ENCODE measurements at places on chromosomes 3 and 15.

DNA sequence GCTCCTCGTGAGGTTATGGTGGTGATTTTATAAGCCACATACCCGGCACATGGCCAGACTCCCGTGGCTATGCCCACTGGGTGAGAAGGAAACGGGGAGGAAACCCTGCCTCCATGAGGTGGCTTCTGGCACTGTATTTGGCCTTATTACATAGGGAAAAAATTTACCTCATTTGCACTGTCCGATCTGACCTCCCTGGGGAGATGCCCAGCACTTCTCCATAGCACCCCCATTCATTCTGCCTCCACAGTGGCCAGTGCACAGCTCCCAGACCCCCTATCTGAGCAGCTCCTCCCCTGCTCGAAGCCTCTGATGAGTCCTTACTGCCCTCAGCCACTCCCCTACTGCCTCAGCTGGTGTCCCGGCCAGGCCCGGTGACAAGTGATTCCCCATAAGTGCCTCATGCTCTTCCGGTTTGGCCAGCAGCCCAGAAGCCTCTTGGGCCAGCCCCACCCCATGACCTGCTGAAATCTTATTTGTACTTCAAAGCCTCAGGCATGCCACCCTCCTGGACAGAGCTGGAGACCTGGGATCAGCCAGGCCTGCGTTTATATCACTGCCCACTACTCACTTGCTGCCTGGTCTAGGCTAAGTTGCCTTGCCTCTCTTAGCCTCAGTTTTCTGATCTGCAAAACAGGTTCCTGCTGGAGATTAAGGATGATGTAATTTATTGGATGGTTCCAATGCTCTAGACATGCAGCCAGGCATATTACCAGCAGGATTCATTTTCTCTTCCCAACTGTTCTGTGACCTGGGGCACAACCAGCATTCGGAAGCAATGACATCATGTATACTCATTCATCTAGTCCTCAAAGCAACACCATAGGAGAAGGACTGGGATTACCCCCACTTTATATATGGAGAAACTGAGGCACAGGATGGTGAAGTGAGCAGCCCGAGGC lies 30.6 kb upstream of the SLC6A6 start:
- peak; percentile 11 for DNase-seq

- no peak for DNase-seq
These were observed 54.3 kb upstream of the SLC24A5 start for GRCh38 chr15:48066456-48066855.

DNA sequence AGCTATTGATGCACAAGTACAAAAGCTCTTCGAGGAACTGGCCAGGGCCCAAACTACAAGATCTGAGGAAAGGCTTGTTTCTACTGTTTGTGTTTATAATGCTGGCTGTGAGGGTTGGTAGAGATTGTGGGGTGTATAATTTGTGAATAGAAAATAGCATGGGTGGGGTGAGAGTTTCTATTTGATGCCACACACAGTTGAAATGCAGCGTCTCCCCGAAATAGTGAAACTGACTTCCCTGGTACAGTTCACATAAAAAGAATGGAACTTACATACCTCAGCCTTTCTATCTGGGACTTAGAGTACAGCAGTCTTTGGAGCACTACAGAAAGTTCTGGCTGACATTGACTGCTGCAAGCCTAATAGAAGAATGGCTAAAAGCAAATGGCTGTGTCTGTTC lies 91.3 kb downstream of the DTWD1 start:
- DNase-seq = peak; percentile 31

DNA sequence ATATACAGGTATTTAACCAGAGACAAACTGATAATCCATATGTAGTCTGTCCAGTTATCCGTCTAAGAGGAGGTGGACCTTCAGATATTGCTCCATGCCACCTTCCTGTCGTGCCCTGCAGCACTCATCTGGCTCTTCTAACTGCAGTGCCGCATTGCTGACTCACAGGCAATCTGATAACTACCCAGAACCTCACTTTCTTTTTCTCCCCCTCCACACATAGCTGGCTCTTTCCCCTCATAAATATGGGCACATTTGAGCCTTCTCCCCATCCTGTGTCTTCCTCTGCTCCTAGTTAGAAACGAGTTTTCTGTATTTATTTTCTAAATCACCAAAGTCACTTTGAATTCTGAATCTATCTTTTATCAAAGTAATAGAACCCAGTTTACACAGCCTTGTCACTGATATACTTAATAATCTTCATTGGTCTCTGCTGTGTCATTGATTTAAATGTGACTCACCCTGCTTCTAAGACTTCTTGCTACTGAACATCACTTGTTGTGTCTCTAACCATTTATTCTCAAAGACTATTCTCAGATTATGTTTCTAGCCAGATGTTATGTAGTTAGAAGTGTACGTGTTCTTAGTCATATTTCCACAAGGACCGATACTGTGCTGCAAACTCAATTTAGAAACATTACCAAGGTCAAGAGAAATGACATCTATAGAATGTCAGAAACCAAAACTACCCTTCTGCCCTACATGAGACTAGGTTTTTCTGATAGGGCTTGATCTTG lies 17.4 kb upstream of the KCNMB2 start:
- DNase-seq = no peak

DNA sequence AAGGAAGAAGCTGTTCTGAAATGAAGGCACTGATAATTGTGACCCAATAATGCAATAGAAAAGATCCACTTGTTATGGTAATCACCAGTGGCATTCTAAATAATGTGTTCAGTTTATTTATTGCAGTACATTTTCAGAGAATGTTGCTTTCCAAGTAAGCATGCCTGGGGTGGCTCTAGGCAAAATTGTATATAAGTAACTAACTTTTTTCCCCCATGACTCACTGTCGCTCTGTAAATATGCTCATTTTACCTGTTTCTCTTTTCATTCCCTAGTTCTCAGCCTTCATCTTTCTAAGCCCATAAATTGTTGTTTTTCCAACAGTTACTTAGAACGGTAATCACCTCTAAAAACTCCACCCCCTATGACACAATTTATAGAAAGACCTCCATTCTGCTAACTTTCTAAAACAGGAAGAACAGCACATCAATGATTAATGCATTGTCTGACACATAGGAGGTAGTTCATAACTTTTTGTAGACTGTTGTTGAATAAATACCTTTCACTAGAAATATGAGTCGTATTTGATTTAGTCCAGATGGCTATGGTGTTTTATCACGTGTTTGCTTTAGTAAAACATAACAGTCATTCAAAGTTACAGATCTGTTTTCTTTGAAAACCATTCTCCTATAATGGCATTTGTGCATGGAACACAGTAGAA lies 143.1 kb downstream of the LSAMP start:
- no peak for DNase-seq

DNA sequence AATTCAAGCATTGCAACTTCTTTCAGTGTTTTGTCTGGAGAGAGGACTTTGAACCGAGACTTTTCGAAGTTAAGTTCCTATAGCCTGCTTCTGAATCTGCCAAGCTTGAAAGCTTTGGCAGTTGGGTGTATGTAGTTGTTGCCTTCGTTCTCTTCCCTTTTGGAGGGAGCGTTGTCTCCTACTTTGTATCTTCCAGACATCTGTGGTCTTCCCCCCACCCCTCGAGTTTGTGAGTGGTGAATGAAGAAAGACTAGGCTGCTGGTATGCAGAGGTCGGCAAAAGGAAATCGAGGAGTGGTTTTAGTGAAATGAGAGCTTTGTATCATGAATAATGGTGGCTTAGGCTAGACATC lies 1.3 kb downstream of the CTNNB1 start:
- DNase-seq = peak; percentile 71

GRCh38 chr3:79467721-79468120 lies 300.1 kb downstream of the ROBO1 start:
- no peak for DNase-seq

- no peak for DNase-seq
These were observed 20.7 kb downstream of the MB21D2 start for GRCh38 chr3:192897005-192897404.

DNA sequence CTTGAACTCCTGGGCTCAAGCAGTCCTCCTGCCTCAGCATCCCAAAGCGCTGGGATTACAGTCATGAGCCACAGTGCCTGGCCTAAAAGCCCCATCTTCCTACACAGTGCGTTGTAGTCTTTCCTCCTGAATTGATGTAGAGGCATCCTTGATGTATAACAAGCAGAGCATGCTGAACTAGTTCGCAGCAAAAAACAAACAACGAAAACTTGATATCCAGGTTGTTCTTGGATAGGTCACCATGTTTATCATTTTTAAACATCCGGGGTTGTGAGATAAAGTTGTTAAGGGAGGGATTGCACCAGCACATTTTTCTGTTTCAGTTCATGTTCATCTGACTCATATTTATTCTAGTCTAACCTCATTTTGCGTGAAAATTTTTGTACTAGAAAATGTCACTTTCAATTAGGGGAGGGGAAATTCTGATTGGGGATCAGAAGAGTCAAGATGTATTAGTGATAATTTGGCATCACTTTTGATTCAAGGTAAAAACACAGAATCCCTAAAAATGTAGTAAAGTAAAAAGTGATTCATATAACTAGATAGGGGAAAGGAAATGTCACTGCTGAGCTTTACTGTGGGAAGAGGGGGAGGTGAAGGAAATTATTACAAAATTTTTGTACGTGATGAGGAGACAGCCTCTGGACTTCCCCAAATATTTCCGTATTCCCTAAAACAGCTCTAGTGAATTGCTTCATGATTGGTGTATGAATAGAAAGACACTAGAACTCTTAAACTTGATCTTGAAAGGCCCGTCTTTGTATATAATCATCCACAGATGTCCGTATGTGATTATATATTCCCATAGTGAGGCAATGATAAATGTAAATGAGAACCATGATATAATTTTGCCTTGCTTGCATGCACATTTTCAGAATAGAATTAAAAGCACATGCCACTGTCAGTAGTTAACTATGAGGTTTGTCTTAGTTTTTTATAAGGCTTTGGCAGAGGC lies 22.9 kb downstream of the RAB8B start:
- DNase-seq = no peak

DNA sequence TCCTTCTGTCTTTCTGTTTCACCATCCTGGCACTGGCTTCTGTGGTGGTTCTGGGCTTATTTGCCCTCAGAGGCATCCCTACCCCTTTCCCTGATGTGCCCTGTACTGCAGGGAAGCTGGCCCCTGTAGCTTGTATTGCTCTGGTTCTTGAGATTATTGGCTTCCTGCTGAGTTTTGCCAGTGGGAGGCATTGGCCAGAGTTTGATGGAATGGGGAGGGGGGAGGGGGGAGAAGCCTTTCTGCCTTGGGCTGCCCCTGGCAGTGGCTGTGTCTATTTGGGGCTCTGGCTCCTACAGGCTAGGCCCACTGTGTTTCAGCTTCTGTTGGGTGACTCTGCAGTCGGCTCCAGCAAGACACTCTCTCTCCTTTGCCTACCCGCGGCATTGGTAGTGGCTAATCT lies 41.6 kb upstream of the SEMA6D start:
- DNase-seq = no peak

DNA sequence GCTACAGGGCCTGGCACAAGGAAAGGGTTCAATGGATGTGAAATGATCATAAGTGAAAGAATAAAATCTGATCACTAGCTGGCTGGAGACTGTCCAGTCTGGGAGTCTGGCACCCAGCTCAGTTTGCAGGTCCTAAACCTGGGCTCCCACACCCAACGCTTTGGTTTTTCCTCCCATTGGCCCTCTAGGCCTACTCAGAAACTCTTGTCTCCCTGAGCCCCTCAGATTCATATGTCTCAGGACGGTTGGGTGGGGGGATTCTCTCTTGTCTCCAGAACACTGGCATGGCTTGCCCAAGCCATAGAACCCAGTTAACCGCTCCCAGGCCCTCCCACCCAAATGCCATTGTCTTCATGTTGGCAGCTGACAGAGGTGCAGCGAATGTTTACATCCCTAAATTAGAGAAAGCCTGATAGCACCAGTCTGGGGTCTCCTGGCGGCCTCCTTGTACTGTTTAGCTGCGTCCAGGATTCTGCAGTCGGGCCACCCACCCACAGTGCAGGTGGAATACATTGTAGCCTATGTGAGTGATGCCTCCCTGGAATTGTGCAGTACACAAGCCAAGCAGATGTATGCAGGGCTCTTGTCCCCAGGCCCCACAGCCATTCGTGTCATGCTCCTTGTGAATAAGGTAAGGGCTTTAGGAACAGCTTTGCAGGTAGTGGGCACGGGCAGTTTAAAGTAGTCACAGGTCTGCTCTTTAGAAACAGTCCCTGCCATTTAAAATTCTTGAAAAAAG lies 266.3 kb downstream of the XXYLT1 start:
- no peak for DNase-seq

DNA sequence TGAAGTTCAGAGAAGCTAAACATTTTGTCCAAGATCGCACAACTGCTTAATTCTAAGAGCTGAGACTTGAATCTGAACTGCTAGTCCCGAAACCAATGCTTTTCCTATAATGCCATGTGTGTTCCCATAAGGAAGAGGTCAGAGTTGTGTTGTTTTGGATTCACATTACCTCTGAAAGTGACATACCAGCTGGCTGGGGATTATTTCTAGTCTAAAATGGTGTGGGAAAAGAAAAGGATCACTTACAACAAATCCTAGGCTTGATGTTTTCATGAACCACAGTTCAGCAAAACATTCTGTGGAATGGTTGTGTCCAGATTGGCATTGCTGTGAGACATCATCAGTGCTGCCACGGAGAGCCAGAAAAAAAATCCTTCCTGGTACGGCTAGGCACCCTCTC lies 35.0 kb upstream of the LRRC3B start:
- DNase-seq = no peak

DNA sequence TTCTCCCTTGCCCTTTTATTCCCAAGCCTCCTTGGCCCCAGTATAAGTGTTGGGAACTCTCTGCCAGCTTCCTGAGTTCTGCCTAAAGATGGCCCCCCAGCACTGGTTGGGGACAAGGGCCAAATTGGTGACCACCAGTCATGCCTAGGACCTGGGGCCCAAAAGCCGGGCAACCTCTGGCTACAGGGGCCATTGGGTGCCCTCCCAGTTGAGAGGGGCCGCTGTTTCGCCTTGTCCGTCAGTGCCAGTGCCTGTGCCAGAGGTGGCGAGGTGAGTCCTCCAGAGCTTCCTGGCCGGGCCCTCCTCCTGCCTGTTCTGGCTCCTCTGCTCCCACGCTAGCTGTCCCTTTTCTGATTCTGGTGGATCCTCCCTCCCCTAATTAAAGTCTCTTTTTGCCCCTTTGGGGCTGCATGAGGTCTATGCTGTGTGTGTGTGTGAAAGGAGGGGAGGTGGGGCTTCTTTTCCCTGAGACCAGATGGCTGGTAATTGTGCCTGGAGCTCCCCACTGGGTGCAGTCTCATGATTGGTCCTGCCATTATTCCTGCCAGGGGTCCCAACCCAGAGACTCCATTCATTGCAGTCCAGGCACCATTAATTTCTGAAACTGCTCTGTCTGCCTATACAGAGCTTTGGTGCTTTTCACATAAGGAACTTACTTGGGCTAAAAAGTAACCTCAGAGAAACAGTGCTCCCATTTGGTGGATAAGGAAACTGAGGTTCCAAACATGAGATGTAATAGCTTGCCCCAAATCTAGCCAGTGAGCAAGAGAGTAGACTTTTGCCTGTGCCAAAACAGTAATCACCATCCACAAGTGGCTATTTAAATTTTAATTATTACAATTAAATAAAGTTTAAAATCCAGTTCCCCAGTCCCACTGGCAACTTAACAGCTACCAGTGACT lies 3.1 kb upstream of the TTLL3 start:
- DNase-seq = no peak
